ENCODE measurements at places on chromosomes 13 and 19. TPM values are rescaled to one million over a fixed set of nuclear protein-coding genes. Genes with fewer than 3 reads are reported as not detected.
A peak's percentile ranks its signal among the peaks of the same experiment; 100 is the strongest.

CEACAM4 gene
- not detected for total RNA-seq

DNA sequence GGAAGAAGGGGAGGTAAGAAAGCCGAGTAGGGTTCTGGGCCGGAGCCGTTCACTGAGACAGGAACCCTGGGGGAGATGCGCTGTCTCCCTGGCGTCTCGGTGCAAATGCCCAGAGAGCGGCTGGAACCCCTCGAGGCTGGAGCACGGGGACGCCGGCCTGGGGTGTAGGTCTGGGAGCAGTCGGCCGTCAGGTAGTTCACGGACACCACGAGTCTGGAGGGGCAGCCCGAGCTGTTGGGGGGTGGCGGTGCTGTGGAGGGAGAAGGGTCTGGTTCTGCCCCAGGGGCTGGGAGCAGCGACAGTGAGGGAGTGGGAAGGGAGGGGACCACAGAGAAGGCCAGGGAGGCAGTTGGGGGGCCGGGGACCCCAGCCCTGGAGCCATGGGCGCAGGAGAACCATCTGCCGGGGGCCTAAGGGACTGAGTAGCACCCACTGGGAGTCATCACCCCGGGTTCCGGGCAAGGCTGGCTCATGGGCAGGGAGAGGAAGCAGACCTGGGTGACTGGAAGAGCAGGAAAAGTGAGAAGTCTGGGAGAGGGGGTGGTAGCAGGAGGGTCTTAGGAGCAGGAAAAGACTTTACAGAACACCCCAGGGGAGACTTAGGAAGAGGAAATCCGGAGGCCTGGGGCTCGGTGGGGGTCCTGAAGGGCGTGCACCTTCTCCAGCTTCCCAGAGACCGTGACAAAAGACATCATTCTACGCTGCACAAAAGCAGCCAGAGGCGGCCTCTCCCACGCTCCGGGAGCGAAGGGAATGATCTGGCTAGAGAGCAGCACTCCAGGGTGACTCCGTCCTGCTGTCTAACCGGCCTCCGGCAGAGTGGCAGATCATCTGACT lies 173.1 kb upstream of the SOX1 start:
- H3K27me3 ChIP-seq: peaks cover 48% of the 10 kb centered on the region
- DNase-seq: peak; percentile 83
- no peaks in the 10 kb centered on the region for H3K36me3 ChIP-seq
- H3K27ac ChIP-seq: peak overlapping the region; percentile 83

DNA sequence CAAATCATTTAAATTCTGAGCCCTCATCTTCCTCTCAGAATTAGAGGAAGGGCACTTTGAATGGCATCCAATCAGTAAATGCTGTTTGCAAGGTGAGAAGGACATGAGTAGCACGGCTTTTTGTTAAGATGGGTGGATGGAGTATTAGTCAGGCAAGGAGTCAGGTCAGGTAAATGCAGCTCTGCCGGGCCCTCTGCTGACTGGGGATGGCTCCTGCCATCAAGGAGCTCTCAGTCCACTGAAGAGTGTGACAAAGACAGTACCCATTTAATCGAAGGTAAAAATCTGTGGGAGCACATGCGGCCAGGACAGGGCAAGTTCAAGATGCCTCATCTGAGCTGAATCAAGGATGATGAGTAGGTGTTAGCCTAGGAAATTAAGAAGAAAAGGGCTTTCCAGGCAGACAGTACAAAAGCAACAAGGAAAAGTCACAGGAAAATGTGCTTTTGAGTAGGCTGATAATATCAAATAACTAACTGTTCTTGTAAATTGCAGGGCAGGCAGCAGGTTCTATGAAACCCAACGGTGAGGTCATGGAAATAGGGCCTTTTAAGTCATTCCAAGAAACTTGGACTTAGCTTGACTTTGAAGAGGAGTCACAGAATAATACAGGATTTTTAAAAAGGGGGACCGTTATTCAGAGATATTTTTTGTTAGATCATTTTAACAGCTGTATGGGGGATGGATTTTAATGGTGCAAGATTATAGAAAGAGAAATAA lies 670.5 kb upstream of the ARGLU1 start:
- no peak for DNase-seq
- H3K27me3 ChIP-seq: no peaks in the 10 kb centered on the region
- no peaks in the 10 kb centered on the region for H3K4me1 ChIP-seq

DNA sequence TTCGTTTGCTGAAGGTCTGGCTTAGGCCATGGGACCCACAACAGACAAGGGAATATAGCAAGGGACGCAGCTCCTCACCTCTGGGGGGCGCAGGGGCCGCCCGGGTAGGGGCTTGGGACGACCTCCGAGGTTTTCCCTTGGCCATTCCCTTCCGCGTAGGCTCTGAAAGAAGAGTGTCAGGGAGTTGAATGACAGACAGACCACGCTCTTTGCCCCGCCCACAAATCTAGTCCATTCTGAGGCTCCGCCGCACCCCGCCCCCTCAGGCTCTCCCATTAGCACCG lies 11.4 kb upstream of the ZNF414 start:
- no peaks in the 10 kb centered on the region for H3K36me3 ChIP-seq
- peak overlapping the region; percentile 68 for H3K4me3 ChIP-seq
- no peaks in the 10 kb centered on the region for H3K4me1 ChIP-seq
- H3K27ac ChIP-seq: peak overlapping the region; percentile 81
- no peaks in the 10 kb centered on the region for H3K27me3 ChIP-seq

TSKS gene
- 0.31 TPM for total RNA-seq

- DNase-seq: no peak
- no peak overlapping the region for H3K4me3 ChIP-seq
- H3K27ac ChIP-seq: peak overlapping the region; percentile 14
Observed at GRCh38 chr13:97246596-97247158, 24.5 kb downstream of the MBNL2 start.

GRCh38 chr19:38833092-38833425 lies 1.5 kb upstream of the ECH1 start:
- no peak for DNase-seq
- peaks cover 35% of the 10 kb centered on the region for H3K36me3 ChIP-seq
- H3K4me3 ChIP-seq: no peak overlapping the region
- peak overlapping the region; percentile 49 for H3K27ac ChIP-seq
- H3K4me1 ChIP-seq: no peaks in the 10 kb centered on the region

CLDND2 gene
- 2.0 TPM for total RNA-seq

DNA sequence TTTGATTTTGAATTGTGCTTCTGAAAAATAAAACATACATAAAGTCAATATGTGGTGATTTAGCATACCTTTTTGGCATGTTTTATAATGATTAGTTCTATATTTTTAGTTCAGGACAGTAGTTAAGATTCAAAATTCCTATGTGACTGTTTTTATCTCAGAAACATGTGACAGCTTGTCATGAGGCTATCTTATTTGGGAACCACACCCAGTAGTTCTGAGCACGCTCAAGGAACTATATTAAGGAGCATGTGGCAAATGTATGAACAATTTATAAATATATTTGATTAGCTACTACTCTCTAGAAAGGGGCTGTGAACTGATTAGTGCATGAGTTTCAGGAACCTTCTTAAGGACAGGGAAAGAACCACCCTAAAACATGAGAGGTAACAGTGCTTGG lies 38.8 kb downstream of the FGF9 start:
- no peaks in the 10 kb centered on the region for H3K36me3 ChIP-seq
- no peaks in the 10 kb centered on the region for H3K4me1 ChIP-seq
- H3K4me3 ChIP-seq: no peak overlapping the region
- DNase-seq: no peak
- no peak overlapping the region for H3K27ac ChIP-seq
- H3K27me3 ChIP-seq: no peaks in the 10 kb centered on the region

- peak overlapping the region; percentile 85 for H3K27ac ChIP-seq
- H3K36me3 ChIP-seq: no peaks in the 10 kb centered on the region
- peaks cover 3% of the 10 kb centered on the region for H3K4me1 ChIP-seq
- DNase-seq: no peak
- H3K4me3 ChIP-seq: no peak overlapping the region
Observed at GRCh38 chr13:35499676-35500075, 23.2 kb upstream of the MAB21L1 start.

MBD3L2 gene
- total RNA-seq: not detected

CLEC4G gene
- not detected for total RNA-seq

- no peaks in the 10 kb centered on the region for H3K27me3 ChIP-seq
- no peaks in the 10 kb centered on the region for H3K4me1 ChIP-seq
- no peaks in the 10 kb centered on the region for H3K36me3 ChIP-seq
- no peak for DNase-seq
Observed at GRCh38 chr13:40429706-40430545, 236.5 kb downstream of the FOXO1 start.

GRCh38 chr19:17279436-17279835 lies 2.3 kb upstream of the ANKLE1 start:
- no peak overlapping the region for H3K4me3 ChIP-seq
- peaks cover 5% of the 10 kb centered on the region for H3K27me3 ChIP-seq
- no peak for DNase-seq

DNA sequence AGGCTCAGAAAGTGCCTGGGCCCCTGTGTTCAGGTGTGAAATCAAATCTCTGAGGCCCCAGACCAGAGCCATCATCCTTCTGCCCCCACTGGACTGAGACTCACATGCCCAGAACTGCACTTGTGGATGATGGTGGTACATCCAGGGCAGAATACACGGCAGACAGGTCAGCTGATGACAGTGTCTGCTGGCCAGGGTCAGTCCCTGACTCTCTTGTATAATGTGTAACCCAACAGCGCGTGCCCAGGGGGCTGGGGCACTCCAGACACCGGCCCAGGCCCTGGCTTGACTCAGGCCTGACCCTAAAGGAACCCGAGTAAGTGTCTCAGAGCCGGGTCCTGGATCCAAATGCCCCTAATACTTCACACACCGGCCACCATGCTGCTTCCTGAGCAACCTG lies 37.4 kb upstream of the GATAD2A start:
- H3K36me3 ChIP-seq: no peaks in the 10 kb centered on the region
- H3K4me3 ChIP-seq: no peak overlapping the region
- no peaks in the 10 kb centered on the region for H3K27me3 ChIP-seq

- DNase-seq: peak; percentile 77
- no peak overlapping the region for H3K4me3 ChIP-seq
- peak overlapping the region; percentile 58 for H3K27ac ChIP-seq
- H3K36me3 ChIP-seq: peaks cover 11% of the 10 kb centered on the region
- no peaks in the 10 kb centered on the region for H3K27me3 ChIP-seq
Observed at GRCh38 chr19:36182612-36183244, 30.5 kb upstream of the COX7A1 start.

EFNA2 gene
- total RNA-seq: 28.6 TPM

DNA sequence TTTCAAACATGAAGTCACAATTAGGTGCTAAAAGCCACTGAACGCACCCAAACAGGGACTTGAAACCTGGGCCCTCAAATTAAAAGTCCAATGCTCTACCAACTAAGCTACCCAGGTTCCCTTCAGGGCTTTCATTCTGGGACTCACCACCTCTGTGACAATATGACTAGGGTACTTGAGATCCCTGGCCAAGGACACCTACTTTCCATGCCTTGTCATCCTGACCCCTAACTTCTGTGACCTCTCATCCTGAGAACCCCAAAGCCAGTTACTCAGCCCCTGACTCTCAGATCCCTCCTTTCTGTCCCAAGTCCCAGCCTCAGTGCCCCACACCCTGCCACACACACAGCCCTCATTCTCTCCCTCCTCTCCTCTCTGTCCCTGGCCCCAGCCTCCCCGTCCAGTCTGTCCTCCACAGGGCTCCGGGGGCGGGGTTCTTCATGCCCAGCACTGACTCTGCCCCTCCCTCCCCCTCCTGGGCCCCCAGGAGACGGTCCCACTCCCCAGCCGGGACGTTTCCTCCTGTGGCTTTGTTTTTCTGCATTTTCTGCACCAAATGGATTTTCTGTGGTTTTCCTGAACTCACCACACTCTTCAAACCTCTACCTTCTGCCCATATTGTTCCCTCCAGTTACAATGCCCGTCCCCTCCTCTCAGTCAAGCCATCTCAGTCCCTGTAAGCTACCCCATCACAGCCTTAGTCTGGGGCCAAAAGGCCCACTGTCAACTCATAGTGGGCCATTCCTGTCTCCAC lies 7.0 kb downstream of the RCN3 start:
- no peaks in the 10 kb centered on the region for H3K36me3 ChIP-seq
- peaks cover 9% of the 10 kb centered on the region for H3K27me3 ChIP-seq
- no peaks in the 10 kb centered on the region for H3K4me1 ChIP-seq
- DNase-seq: no peak

DNA sequence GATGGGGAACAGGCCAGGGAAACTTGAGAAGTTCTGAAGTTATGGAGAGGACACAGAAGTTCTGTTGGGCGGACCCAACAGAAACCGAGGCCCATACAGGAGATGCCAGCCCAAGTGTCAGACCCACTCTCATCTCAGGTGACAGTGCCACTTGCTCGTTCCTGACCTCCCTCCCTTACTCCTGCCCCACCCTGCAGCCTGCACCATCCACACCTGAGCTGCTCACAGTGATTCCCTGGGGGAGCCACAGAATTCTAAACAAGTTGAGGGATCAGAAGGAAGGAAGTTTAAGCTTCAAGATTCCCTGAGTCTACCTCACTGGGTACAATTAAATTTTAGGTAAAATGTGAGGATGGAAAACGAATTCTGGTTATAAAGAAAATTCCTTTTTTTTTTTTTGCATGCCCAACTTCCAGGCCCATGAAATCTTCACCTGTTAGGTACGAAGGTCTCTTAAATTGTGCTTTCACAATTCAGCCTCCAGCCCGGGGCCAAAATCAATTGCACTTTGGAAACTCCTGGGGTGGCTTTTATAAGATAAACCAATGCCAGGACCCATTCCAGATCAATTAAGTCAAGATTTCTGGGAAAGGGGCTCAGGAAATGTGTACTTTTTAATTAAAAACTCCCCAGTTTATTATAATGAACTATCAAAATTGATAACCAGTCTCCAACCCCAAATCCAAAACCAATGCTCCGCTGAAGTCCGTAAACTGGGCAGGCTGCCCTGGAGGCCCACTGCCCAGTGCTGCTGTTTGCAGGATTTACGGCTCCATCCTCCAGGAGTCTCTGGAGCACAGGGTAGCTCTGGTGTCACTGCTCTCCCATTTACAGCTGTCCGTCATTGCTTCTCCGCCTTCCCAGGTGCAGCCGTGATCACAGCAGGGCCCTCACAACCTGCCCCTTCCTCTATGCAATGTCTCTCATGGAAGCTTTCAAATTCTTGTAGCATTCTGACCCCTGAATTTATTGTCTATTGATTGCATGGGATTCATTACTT lies 643.5 kb downstream of the UQCRFS1 start:
- H3K27me3 ChIP-seq: no peaks in the 10 kb centered on the region
- H3K27ac ChIP-seq: no peak overlapping the region

DNA sequence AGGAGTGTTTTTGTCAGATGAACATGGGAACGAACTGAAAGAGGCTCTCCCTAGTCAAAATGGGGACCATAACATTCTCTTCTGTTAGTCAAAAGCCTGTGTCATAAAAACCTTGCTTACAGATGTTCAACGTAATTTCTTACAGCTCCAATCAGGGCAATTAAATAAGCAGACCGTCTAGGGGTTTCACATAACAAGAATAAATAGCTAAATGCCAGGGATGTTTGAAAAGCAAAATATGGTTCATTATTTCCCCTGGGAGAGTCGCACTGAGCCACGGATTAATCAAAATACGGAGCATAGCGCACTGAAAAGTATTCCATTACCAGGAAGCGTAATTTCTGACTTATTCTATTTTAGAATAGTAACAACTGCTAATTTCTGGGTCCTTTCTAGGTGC lies 63.7 kb upstream of the MRI1 start:
- H3K4me3 ChIP-seq: no peak overlapping the region
- no peaks in the 10 kb centered on the region for H3K27me3 ChIP-seq
- DNase-seq: no peak
- H3K27ac ChIP-seq: no peak overlapping the region
- no peaks in the 10 kb centered on the region for H3K4me1 ChIP-seq

ANGPTL8 gene
- total RNA-seq: not detected
